ENCODE measurements at places on chromosomes 5 and 9.

- DNase-seq, result no peak
These were observed at the start of gene PCDHGA8 for GRCh38 chr5:141392429-141393198. Gene PCDHGA8, plus strand, starts transcription at chr5:141392633. Its CDS starts 181 bp downstream, at chr5:141392814.

DNA sequence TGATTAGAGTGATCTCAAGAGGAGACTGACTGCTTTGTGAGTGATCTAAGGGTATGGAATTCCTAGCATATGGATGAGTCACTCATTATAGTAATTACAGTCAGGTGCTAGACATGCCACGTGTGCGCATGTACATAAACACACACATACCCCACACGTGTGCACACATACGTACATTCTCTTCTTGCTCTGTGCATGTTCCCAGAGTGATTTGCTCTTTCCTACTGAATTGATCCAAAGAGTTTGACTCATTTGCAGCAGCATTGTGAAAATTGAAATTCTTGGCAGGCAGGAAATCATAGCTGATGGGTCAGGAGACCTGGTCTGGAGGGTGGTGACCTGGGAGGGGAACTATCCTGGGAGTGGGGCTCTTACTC is 63.8 kb downstream of the ANGPTL2 start:
- no peak for DNase-seq

DNA sequence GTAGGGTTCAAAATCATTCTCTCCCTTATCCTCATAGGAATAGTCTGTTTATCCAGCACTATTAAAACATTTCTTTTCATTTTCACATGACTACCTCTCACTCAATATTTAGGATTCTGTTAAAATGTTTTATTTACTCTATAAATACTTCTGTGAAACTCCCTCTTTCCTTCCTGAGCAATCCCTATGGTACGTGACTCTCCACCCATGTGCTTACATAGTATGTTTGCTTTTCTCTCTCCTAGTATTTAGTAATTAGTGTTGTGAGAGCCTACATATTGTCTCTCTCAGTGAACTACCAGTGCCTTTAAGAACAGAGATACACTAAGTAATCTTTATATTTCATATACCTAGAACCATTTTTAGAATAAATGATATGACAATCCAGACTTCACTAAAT is 46.0 kb downstream of the PTPRD start:
- no peak for DNase-seq

GRCh38 chr5:158378931-158379330 is 520.0 kb upstream of the CLINT1 start:
- DNase-seq, result no peak

- DNase-seq, result no peak
These were observed 136.0 kb upstream of the EFNA5 start for GRCh38 chr5:107806705-107807104.

DNA sequence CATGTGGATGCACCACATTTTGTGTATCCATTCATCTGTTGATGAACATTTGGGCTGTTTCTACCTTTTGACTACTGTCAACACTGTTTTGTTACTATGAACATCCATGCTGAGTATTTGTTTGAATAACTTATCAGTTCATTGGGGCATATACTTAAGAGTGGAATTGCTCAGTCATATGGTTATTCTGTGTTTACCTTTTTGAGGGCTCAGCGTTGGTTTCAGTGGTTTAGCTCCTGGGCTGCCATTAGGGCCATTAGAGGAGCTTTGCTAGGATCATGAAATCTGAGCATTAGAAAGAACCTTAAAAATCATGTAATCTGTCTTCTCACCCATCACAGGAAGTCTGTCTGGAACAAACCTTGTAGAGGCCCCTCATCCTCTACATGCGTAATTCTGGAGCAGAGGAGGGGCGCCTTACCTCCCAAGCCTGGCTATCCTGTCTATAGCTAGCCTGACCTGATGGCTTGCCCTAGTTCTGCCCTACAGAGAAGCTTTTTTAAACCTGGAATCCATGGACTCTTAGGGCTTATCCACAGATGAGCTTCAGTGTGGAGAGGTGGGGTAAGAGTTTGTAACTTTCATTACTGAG is 92.9 kb downstream of the PDZD2 start:
- peak; percentile 45 for DNase-seq

DNA sequence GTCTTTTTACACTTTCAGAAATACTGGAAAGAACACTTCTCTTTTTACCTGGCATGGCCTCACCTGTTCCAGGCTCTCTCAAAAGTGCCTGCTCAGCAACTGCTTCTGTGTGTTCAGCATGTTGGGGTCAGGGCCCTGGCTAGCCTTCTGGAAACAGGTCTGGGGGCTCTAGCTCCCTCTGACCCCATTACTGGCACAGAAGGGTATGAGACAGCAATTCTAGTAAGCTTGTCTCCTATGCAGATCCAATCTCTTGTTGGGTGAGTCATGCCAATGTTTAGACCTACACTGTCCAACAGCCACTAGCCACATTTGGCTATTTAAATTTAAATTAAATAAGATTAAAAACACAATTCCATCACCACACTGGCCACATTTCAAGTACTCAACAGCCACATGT is 80.8 kb downstream of the MAPKAP1 start:
- DNase-seq, result no peak

- DNase-seq, result no peak
These were observed 13.6 kb upstream of the ANKRD55 start for GRCh38 chr5:56246769-56247168.

- DNase-seq, result no peak
These were observed 186.3 kb upstream of the TUSC1 start for GRCh38 chr9:25864509-25864908.

GRCh38 chr5:3336666-3337065 is 259.0 kb upstream of the IRX1 start:
- no peak for DNase-seq

DNA sequence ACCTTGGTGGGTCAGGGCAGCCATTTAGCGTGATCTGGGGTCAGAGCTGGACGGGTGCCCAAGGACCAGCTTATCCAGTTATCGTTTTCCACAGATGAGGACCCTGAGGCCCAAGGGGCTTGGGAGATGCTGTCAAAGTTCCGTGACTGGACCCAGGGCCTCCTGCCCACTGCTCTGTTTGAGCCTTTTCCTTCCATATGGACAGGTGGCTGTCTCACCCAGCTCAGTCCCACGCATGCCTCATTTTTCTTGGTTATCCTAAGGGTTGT is 56.5 kb downstream of the TRIP13 start:
- DNase-seq, result no peak

GRCh38 chr5:112338681-112339337 is 80.3 kb downstream of the EPB41L4A start:
- peak; percentile 85 for DNase-seq

- DNase-seq, result no peak
These were observed 3.6 kb upstream of the POC5 start for GRCh38 chr5:75720882-75721281.

DNA sequence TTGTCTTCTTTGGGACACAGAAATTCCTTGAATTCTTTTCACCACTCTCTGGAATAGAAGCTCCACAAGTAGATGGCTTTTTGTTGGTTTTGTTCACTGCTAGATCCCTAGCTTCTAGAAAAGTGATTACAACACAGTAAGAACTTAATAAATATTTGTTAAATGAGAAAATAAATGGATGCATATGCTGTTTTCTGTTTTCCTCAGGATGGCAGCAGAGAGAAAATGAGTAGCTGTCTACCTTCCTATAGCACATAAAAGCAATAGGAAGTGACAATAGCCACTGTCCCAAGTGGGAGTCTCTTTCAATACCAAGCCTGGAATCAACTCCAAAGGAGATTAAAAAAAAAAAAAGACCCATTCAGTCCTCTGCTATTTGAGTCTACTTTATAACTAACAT is 100.6 kb upstream of the NREP start:
- DNase-seq, result no peak

- no peak for DNase-seq
These were observed 64.6 kb downstream of the WNK2 start for GRCh38 chr9:93248386-93249040.

DNA sequence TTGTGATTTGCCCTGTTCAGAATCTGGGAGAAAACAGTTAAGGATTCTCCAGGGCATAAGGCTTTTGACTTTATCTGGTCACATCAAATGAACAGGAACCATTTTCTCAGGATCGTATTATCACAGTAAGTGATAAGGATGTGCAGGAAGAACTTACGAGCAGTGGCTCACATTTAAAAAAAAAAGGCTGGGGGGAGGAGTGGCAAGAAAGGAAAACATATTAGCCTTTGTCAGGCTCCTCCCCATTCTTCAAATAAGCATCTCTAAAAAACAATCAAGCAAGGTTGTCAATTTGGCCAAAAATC is 234.3 kb upstream of the TMEM161B start:
- DNase-seq, result no peak

- peak; percentile 41 for DNase-seq
These were observed 61.0 kb downstream of the GTF3C4 start for GRCh38 chr9:132731230-132731629.

DNA sequence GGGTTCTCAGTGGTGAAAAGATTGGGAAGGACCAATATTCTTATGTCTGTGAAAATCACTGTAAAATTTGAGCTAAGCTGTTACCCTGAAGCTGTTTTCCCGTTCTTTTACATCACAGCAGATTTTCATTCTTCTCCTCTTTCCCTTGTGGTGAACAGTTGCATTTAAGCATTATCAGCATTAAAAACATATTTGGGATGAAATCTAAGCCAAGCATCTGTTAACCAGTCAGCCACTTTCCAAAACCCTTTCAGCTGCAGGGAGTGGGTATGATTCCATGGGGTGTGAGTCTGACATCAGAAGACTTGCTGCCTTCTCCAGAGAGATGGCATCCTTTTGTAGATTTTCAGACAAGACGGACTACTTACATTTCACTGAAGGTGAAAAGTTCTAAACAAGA is 97.2 kb downstream of the TRIO start:
- DNase-seq, result no peak

DNA sequence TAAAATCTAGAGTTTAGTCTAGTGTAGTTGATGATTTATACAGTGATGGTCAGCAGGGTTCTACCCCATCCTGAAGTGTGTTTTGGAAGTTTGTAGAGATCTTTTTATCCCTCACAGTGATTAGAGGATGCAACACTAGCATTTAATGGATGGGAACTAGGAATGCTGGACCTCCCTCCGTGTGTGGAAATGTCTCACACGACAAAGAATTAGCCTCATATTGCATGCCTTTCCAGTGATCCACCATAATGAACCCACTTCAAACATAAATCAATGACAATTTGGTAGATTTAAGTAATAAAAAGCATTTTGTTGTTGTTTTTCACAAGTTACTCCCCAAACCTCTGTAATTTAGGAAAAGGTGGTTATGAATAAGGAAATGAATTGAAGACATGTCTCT is 82.5 kb upstream of the LMNB1 start:
- no peak for DNase-seq

GRCh38 chr5:4740156-4740555 is 400.0 kb upstream of the ADAMTS16 start:
- DNase-seq, result no peak

GRCh38 chr9:96135753-96136290 is 166.2 kb downstream of the HSD17B3 start:
- no peak for DNase-seq

GRCh38 chr5:170421826-170422225 is 32.7 kb upstream of the KCNMB1 start:
- DNase-seq, result no peak

GRCh38 chr9:134879664-134880483 is 736 bp upstream of the FCN2 start:
- peak; percentile 53 for DNase-seq

DNA sequence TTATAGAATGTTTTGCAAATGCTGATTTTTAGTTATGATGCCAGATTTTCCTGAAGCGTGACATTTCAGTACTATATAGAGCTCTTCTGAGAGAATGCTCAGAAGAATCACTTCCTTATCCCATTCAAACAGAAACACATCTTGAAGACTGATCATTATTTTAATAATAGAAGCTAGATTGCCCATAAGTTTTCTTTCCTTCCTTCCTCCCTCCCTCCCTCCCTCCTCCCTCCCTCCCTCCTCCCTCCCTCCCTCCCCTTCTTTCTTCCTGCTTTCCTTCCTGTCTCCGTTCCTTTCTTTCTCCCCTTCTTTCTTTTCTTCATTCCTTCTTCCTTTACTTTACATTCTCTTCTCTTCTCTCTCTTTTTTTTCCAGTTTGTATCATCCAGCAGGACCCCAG is 767.4 kb downstream of the IRX1 start:
- no peak for DNase-seq

GRCh38 chr5:127320032-127320965 is 29.7 kb downstream of the MEGF10 start:
- no peak for DNase-seq

DNA sequence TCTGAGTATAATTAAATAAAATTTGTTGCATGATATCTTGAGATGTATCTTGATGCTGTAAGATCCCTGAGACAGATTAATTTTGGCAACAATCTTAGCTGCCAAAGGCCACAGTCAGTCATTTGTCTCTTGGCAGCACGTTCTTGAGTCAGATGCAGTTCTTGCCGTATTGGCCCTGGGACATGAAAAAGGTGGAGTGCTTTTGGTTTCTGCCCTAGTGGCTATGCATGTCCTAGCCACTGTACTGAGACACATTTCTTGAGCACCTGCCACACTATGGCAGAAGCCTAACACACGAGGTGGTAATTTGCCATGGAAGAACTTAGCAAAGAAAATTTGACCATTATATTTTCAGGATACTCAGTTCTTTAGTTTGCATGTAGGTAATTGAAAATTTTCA is 45.0 kb upstream of the PHF2 start:
- DNase-seq, result no peak

GRCh38 chr5:68222310-68222709 is 6.8 kb downstream of the PIK3R1 start:
- DNase-seq, result no peak

- DNase-seq, result no peak
These were observed 71.8 kb downstream of the CAST start for GRCh38 chr5:96733771-96734500.

- no peak for DNase-seq
These were observed 67.5 kb downstream of the ZCCHC7 start for GRCh38 chr9:37187713-37188439.

DNA sequence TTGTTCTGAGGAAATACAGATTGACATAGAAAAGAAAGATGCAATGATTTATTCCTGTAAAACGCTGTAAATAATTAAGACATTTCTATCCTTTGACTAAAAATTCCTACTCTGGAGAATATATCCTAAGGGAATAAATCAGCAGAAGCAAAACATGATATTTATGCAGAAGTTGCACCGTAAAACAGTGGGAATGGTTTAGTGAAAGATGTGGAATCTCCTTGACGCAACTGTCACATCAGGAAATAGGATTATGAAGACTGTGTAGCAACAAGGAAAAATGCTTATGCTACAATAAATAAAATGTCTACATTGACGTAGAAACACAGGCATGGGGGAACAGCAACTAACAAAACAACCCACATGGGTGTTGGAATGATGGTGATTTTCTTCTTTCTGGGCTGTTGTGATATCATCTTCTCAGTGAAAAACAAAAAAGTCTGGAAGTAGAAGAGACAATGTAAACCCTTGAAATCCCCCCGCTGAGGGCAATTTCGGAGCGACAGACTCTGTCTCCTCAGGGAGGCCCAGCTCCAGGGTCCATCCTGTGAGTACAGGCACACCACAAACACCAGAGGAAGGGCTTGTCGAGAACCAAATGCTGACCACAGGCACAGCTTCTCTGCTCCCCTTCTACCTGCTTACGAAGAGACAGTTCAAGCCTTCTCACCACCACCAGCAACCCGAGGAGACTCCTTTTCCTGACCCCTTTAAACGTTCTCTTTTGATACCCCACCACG is 25.2 kb downstream of the COL23A1 start:
- no peak for DNase-seq

All from lower leg skin (tissue), 4 donors.